ENCODE measurements at places on chromosomes 2 and 18. TPM values are rescaled to one million over a fixed set of nuclear protein-coding genes. Genes with fewer than 3 reads are reported as not detected.
A peak's percentile ranks its signal among the peaks of the same experiment; 100 is the strongest.

Gene CRYGB
- not detected for total RNA-seq

DNA sequence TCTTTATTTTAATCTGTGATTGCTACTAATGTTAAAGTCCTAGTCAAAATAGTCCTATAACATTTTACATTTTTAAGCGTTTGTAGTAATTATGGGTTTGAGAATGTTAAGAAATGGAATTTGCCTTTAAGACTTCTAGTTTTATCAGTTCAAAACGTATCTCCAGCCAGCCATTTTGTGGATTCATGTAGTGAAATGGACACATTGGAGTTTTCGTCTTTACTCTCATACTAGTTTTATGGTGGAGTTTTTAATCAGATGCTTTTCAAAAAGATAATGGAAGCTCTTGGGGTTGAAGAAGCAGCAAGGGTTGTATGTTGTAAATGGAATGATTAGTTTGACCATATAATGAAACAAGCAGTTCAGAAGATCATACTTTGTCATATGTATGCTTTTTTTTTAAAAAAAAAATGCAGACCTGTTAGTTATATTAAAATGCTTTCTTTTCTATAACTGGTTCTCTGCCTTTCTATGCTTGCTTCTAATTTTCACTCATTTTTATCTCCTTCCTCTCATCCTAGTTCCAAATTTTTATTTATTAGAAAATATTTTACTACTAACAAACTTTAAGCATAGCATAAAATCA lies 16.6 kb downstream of the VAPA start:
- DNase-seq = no peak

- DNase-seq = no peak
These were observed 29.8 kb upstream of the TMEM214 start for GRCh38 chr2:27003007-27003406.

- DNase-seq = no peak
These were observed 235.9 kb downstream of the TFCP2L1 start for GRCh38 chr2:121049131-121049530.

DNA sequence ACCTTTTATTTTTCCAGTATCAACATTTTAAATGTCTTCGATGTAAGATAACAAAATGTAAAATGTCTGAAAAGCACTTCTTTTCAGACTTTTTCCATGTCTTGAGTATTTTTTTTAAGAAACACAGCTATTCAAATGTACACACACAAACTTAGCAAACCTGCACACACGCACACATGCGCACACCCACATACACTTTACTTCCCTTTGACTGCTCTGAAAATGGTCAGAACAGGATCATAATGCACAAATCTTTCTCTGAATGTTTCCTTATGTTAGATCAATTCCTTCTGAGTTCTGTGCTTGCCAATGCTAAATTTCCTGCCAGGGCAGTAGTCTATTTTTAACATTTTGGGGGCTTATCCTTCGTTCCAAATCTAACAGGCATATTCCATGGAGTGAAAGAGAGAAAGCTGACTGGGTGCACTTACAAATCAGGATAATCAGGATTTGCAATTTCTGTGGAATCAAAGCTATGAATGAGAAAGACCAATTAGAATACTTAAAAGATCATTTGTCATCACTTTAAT lies 136.3 kb downstream of the ZEB2 start:
- no peak for DNase-seq

GRCh38 chr2:120109186-120110061 lies 96.5 kb downstream of the EPB41L5 start:
- peak; percentile 27 for DNase-seq

DNA sequence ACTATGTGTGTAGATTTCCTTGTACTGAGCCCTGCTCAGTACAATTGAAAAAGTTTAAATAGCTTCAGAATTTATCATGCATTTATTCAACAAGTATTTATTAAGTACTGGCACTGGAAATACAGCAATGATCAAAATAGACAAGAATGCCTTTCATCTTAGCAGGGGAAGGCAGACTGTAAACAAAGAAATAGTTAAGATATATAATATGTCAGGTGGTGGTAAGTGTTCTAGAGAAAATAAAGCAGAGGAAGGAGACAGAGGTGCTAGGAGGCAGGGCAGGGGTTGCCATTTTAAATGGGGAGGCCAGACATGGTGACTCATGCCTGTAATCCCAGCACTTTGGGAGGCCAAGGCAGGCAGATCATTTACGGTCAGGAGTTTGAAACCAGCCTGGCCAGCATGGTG lies 13.6 kb upstream of the LIPG start:
- DNase-seq = no peak

Data from umbilical cord (tissue), 2 donors.